ENCODE measurements at places on chromosomes 4 and X.

GRCh38 chr4:20901851-20902250 is 201.6 kb downstream of the PACRGL start:
- no peak for DNase-seq

DNA sequence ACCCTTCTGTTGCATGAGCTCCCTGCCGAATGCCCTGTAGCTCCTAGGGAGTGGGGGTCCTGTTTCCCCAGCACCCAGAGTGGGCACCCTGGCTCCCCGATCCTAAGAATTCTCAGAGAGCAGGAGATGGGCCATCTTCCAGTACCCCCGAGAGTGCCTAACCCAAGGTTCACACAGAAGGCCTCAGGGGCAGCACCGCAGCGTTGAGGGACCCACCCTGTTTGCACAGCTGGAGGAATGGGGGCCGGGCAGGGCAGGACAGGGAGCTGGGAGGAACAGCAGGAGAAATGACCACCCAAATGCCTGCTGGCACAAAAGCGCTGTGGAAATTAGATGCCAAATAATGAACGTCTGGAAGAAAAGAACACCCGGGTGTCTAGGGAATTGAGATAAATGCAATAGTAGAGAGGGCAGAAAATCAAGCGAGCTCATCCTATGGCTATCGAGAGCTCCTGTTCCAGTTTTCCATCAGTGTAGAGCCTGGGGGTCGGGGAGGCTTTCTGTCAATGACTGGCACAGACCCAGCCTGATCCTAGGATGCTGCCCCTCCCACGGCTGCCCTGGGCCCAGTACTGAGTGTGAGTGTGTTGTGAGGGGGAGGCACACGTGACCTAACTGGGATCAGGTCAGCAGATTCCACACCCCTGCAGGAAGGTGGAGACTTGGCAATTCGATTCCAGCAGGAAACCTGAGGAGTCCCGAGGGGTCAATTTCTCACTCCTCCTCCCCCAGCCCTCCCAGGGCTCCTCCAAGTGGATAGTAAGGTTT is 25.7 kb downstream of the SEPTIN6 start:
- no peak for DNase-seq

DNA sequence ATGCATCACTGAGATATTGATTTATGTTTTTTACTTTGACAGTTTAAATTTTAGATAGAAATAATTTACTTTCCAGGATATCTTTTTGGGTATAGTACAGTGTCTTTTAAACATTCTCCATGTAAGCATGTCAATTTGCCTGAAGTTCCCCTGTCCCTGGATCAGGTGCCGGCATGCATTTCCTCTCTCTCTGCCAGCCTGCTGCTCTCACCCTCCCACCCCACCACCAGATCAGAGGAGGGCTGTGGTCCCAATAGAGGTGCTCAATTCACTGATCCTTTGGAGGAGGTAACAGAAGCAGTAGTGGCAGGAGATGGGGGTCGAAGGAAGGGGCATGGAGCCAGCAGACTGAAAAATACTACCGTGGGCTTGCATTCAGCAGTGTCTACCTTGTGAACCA is 28.3 kb upstream of the DSPP start:
- DNase-seq: no peak

GRCh38 chr4:3640587-3640962 is 108.4 kb upstream of the LRPAP1 start:
- DNase-seq: peak; percentile 24

DNA sequence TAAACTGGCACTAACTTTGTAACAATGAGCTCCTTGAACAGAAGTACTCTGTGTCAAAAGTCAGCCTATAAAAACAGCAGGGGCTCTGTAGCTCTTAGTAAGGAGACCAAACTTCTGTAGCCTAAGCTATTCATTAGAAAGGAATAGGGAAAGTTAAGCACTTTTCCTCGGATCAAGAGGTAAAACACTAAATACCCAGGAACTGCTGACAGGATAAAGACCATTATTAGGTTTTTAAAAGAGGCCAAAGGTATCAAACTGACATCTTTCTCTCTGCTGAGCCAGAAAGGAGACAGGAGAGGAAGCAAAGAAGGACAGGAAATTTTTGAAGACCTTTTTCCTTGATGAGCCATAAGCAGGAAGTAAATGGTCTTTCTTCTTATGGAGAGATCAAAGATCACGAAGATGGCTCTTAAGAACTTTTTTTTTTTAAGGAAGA is 31.9 kb downstream of the ANAPC10 start:
- no peak for DNase-seq

DNA sequence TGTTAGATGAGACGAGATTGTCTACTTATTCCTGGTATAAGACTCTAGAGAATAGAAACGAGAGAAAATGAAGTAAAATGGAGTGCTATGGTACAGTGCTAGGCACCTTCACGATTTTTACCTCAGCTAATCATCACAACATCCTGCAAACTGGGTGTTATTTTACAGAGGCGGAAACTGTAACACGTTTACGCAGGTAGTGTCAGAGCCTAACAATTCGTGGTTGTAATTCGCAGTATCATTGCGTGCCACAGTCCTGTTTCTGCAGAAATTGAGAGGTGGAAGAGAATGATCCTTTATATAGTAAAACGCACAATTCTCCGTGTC is 383 bp upstream of the TBC1D19 start:
- DNase-seq: no peak

DNA sequence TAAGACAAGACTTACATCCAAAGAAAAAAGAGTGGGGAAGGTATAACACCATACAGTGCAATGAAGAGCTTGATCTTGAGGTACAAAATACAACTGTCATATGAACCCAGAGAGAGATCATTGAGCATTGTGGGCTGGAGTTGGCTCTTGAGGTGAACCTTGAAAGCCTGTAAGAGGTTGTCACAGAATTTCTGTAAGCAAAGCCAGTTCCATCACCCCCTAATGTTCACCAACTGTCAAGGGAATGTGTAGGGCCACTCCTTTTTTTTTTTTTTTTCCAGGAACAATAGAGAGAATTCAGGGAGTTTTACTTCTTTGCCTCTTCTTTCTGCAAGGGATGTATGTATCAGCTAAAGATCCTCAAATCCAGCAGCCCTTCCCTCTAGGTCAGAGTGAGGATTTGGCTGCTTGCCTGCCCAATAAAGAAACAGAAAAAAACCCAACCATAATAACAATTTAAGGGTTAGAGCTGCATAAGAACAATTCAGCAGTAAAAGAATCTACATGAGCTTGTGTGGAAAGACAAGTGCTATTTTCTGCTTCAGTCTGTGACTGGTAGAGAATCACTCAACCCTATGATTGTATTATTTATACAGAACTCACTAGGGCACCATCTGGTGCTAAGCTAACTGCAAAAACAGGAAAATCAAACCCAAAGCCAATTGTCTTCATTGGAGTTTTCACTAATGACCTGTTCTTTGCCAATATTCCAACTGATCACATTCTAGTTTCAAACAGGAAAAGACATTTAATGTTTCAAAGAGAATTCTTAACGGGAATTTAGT is 217.5 kb upstream of the TEX13C start:
- DNase-seq: no peak

GRCh38 chrX:19731307-19731820 is 156.0 kb downstream of the SH3KBP1 start:
- DNase-seq: no peak

DNA sequence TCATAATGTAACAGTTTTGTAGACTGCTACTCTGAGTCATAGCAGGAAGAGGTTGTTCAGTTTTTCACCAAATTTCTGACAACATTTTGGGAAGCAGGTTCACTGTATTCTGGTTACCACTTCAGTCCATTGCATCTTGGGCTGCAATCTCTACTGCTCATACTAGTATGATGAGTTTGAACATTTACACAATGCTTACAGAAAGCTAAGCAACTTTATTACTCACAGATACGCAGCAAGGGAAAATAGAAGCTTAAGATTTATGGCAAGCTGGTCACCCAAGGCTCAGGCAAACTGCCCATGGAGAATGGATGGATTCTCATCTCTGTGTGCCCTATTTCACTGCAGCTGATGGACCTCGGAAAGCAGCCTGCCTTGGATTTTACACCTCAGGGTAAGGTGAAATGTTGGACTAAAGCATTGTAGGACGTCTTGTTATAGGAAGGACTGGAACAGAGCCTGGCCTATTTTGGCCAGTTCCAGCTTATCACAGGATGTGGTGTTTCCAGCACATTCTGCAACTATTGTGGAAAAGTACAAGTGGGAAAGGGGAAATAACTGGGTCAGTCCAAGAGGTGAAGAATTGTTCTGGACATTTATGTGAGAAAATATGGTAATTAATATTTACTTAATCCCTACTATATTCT is 887.1 kb upstream of the AGA start:
- DNase-seq: no peak

DNA sequence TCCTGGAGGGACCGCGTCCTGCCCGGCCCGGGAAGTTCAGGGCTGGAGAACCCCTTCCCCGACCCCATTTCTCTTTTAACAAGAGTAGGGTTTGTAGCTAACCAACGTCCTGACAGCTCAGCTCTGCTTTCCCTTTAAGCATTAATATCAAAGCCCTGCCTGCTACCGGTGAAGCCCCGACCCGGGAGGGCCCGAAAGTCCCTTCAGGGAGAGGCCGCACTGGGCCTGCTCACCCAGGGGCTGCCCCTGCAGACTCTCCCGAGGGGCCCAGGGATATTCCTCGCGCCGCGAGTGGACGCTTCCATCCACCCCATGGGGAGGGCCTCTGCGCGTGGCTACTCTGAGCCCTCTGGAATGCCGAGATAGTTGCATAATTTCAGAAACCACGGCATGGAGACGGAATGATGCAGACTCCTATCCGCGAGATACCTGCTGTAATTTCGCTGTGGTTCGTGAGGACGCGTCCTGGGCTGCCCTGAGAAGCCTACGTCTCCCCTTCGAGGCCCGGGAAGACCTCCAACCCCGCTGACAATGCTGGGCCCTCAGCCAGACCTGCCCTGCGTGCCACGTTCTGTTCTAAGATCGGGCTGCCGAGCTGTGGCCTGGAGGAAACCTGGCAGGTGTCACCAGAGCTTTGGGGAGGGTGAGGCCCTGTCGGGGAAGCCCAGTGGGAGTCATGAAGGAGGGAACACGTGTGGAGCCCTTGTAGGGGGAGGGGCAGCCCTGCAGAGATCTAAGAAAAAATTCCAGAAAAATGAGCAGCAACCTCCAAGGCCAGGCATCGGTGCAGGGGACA is 999 bp upstream of the CTBP1 start:
- peak; percentile 49 for DNase-seq

- no peak for DNase-seq
These were observed 217.1 kb downstream of the ZNF674 start for GRCh38 chrX:46328133-46328532.

DNA sequence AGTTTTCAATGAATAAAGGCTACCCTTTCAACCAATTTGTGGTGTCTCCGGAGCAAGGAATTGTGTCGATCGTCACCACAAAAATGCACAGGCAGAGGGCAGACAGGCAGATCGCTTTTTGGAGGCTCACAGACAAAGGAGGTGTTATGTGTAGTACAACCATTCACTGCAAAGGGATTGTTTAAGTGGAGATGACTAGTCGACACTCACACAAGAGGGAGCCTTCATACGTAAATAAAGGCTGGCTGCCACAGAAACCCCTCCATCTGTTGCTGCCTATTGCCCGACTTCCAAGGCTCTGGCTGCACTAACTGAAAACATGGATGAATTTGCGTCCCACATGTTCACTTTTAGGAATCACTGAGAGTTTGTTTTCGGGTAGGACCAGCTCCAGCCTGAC is 281.1 kb downstream of the NKX6-1 start:
- no peak for DNase-seq

DNA sequence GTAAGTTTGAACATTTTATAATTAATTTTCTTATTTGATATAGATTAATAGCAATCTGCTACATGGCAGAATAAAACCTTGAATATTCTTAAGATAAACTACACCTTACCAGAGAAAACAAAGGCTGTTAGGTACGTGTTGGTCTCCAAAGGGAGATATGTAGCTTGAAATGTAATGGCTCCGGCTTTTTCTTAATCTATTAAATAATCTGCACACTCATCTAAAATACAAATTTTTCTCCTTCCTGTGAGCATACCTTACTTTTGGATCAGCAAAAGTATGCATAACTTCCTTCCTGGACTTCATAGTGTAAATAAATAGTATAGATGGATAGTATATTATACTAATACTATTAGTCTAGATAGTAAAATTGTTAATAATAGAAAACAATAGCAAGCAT is 141.3 kb downstream of the JADE1 start:
- no peak for DNase-seq

DNA sequence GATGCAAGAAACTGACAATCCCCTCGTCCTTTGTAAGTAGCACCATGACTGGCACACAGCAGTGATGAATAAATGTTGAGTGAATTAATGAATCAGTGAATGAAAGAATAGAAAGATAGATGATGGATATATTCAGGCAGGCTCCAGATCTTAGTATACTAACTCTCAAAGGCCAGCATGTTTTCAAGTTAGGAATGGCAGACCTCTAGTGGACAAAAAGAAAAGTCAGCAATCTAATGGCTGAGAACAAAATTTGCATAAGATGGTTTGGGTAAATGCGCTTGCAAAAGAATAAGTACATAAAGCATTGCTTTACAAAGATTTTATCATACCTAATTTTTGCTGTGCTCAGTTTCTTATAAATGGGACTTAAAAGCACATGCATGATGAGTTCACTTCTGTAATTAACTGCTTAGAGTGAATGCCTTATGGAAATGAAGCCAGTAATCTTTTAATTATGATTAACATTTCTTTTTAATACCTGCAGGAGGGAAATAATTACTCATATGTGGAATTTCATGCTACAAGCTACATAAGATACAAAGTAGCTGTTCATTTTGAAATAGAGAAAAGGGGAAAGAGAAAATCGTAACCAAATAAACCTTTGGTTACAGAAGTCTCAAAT is 126.9 kb upstream of the GPRIN3 start:
- no peak for DNase-seq

- DNase-seq: no peak
These were observed 927.6 kb downstream of the PCDH7 start for GRCh38 chr4:31647786-31648185.

- DNase-seq: no peak
These were observed 531.7 kb upstream of the FTHL17 start for GRCh38 chrX:31603411-31604120.

- no peak for DNase-seq
These were observed 979.1 kb downstream of the TECRL start for GRCh38 chr4:63430105-63430504.

- no peak for DNase-seq
These were observed 9.3 kb downstream of the PRDM8 start for GRCh38 chr4:80206521-80207171.

GRCh38 chrX:103513067-103513466 is 6.2 kb downstream of the RAB40A start:
- no peak for DNase-seq

DNA sequence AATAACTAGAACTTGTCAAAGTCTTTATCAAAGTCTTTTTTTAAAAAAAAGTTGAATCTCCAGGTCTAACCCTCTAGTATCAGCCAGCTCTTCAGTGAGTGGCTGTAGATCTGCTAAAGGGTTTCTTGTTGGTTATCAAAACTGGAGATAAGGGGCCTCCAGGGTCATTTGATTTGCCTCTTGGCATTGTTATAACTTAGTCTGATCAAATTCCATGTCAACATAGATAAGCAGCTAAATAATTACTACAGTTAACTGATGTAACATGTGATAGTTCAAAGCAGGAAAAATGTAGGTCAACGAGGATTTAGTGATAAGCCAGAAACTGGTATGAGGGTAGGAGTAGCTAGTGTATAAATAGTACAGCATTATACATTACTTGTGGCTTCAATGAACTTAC is 465.1 kb downstream of the PDHA2 start:
- DNase-seq: no peak

Measured in adrenal gland (tissue), 19 donors.